Activated CD8-positive, alpha-beta memory T cell treated with anti-CD3 and anti-CD28 coated beads for 1 hour (primary cell): ENCODE measurements at places on chromosomes 13 and 19.

DNA sequence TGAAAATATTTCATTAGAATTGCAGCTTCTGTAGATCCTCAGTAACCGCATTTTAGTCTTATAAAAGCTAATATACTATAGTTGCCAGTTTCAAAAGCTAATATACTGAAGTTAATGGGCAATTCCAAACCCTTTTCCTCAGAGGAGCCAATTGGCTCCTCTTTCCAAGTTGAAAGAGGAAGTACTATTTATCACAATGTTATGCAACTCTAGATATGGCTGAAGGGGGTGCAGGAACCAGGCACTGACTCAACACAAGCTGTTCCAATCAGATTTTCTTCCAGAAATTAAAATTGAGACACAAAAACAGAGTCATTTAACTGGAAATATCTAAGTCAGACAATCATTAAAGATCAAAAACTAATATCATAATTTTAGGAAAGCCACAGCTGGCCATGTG is 258.9 kb downstream of the PCDH20 start:
- no peak for DNase-seq

DNA sequence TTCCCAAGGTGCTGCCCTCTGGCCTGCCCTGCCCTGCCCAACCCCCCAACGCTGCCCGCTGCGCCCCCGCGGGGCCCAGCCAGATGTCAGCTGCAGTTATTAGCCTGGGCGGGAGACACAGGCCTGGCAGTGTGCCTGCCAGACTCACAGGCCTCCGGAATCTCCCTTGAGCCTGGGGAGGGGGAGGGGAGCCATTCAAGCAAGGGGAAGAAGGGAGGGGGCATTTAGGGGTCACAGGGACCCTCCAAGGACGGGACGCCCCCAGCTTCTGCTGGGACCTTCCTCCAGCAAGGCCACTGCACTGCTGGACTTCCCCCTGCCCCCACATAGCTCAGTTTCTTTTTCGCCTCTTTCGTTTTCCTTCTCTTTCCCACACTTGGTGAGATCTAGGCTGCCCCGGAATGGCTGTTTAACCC is 2.6 kb upstream of the JUNB start:
- no peak for DNase-seq

DNA sequence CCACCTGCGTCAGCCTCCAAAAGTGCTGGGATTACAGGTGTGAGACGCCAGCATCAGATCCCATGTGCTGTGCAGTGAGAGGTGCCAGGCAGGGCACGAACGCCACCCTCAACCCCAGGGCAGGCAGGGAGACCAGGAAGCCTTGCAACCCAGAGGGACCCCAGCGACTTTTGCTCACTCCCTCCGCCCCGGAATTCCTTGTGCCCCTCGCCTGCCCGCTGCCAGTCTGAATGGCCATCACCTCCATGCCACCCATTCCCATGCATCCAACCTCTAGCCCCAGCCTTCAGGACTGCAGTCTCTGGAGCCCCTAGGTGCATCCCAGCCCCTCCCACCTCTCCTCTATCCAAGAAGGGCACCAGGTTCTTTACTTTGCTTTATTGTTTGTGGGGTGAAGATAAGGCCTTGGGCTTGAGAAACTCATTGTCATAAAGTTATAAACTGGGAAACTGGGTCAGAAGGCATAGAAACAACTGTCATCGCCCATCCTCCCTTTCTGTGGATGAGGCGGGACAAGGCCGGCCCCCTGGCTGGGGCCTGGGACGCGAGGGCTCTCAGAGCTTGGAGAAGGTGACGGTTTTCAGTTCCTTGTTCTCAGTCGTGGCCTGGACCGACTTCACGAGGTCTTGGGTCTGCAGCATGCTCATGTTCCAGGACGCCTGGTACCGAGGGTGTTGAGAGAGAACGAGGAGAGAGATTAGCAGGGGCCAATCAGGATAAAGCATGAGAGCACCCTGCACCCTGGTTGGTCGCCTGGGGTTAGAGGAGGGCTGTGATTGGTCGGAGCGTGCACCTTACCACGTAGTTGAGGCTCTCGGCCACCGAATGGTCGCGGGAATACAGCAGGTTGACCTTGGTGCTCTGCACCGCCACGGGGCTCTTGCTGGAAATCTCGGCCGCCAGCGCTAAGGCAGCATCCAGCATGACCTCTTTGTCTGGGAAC is 2.6 kb upstream of the LGALS4 start:
- no peak for DNase-seq

- no peak for DNase-seq
These were observed 9.3 kb downstream of the RPS9 start for GRCh38 chr19:54209811-54210494.

DNA sequence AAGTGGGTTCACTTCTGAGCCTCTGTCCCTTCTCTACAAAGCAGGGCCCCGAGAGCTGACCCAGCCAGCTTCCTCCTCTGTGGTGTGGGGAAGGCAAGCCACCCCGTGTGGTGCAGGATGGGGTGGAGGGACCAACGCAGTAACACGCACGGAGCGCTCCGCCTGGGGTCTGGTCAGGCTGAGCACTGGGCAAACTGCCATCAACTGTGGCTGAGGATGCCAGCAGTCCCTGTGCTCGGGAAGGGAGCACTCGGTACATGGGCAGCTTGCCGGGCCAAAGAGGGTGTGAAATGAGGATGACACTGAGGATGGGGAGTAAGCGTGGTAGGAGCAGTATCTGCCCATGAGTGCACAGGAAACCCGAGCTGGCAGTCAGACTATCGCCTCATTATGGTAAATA is 7.6 kb upstream of the GMIP start:
- DNase-seq = no peak

GRCh38 chr13:70191034-70191433 is 82.8 kb upstream of the KLHL1 start:
- no peak for DNase-seq

GRCh38 chr19:28505933-28506332 is 707.0 kb downstream of the UQCRFS1 start:
- no peak for DNase-seq

DNA sequence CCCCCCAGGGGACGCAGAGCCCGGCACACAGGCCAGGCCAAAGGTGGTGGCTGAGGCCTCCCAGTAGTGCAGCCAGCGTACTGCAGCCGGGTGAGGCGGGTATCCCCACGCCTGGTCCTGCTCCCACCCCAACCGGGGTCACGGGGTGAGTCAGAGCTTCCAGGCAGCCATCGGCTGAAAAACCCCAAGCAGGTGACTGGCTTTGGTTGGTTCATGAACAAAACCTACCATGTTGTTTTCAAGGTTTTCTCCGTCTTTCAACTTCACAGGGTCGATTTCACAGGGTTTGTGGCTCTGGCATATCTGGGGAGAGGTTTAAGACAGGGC is 42.1 kb upstream of the C13orf46 start:
- DNase-seq = no peak

- DNase-seq = no peak
These were observed 771.6 kb downstream of the EFNB2 start for GRCh38 chr13:105763851-105764250.

DNA sequence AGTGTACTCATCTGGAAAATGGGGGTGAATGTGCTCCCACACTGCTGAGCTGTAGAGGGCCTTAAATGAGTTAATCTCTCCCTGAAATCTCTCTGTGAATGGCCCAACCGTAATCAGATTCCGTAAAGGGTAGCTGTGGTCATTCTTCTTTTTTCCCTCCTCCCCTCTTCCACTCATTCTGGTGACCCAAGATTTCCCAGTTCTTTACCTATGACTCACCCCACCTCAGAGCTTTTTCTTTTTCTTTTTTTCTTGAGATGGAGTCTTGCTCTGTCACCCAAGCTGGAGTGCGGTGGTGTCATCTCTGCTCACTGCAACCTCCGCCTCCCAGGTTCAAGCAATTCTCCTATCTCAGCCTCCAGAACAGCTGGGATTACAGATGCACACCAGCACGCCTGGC is 33.3 kb upstream of the MUC16 start:
- no peak for DNase-seq

GRCh38 chr13:111140562-111141105 is 25.5 kb downstream of the ARHGEF7 start:
- DNase-seq = no peak

- DNase-seq = no peak
These were observed 160.4 kb upstream of the PCDH9 start for GRCh38 chr13:67390462-67391086.

- DNase-seq = no peak
These were observed 1210.1 kb downstream of the DIAPH3 start for GRCh38 chr13:58953638-58954037.

DNA sequence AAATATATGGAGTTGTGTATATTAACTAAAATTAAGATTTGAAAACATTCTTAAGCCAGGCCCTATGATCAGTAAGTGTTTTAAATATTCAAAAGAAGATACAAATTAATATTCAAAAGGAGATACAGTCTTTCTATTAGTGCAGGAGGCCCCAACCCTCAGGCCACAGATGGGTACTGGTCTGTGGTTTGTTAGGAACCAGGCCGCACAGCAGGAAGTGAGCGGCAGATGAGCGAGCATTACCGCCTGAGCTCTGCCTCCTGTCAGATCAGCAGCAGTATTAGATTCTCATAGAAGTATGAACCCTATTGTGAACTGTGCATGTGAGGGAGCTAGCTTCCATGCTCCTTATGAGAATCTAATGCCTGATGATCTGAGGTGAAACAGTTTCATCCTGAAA is 232.9 kb downstream of the FOXO1 start:
- DNase-seq = no peak

GRCh38 chr19:5966215-5966614 is 11.7 kb downstream of the RANBP3 start:
- no peak for DNase-seq

- no peak for DNase-seq
These were observed at the start of gene NAPSA for GRCh38 chr19:50365434-50366306. Gene NAPSA, minus strand, starts transcription at chr19:50365639. Its CDS starts 18 bp downstream, at chr19:50365621.

- no peak for DNase-seq
These were observed 12.7 kb upstream of the PTBP1 start for GRCh38 chr19:784541-784940.

- DNase-seq = no peak
These were observed 60.1 kb downstream of the DCT start for GRCh38 chr13:94419304-94419924.

GRCh38 chr19:40801426-40802299 is 2.7 kb downstream of the EGLN2 start:
- DNase-seq = no peak

DNA sequence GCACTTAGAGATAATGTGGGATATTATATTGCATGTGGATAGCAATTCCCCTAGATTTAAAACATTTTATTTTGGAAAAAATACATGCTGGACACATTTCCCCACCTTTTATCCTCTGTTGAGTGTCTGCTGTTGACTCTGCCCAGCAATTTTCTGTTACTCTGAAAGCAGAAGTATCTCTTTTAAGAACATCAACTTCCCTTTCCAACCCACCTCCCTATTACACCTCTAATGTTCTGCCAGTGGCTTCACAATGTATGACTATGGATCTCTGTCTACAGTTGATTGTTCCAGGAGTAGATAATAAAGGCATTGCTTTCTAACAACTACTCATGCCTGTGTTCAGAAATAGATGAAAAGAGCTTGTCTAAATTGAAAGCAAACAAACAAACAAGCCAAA is 754.8 kb upstream of the SLITRK6 start:
- no peak for DNase-seq
